ENCODE measurements at places on chromosomes 12 and 14. TPM values are rescaled to one million over a fixed set of nuclear protein-coding genes. Genes with fewer than 3 reads are reported as not detected.

GRIN2B gene
- total RNA-seq = not detected

FOXG1 gene
- not detected for total RNA-seq

PCNX4 gene
- total RNA-seq = 28.3 TPM

ARHGAP9 gene
- 154 TPM for total RNA-seq

NANOG gene
- total RNA-seq = not detected

OR6C2 gene
- not detected for total RNA-seq

DNA sequence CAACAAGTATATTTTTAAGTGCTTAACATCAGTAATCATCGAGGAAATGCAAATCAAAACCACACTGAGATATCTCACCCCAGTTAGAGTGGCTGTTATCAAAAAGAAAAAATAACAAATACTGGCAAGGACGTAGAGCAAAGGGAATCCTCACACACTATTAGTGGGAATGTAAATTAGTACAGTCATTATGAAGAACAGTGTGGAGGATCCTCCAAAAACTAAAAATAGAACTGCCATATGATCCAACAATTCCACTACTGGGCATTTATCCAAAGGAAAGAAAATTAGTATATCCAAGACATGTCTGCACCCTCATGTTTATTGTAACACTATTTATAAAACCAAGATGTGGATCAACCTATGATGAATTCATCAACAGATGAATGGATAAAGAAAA is 149.0 kb upstream of the PWP1 start:
- no peak for DNase-seq

GRCh38 chr12:31496257-31496656 is 94.7 kb downstream of the DENND5B start:
- no peak for DNase-seq

DNA sequence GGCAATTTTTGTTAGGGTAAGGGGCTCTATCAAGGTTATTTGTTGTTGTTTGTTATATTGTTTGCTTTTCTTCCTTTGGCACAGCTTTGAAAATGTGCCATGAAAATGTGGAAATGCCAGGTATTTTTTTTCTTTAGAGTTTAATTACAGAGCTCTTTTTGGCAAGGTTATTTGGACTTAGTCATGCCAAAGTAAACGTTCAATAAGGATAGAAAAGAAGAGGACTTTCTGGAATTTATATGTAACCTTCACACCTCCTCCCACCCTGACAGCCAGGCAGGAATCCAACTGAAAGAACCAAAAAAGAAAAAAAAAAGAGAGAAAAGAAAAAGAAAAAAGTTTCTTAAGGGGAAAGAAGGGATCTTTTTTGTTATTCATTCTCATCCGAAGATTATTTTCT is 217.8 kb downstream of the KITLG start:
- no peak for DNase-seq

GRCh38 chr14:34711169-34711568 is 3.2 kb downstream of the CFL2 start:
- DNase-seq = no peak

DNA sequence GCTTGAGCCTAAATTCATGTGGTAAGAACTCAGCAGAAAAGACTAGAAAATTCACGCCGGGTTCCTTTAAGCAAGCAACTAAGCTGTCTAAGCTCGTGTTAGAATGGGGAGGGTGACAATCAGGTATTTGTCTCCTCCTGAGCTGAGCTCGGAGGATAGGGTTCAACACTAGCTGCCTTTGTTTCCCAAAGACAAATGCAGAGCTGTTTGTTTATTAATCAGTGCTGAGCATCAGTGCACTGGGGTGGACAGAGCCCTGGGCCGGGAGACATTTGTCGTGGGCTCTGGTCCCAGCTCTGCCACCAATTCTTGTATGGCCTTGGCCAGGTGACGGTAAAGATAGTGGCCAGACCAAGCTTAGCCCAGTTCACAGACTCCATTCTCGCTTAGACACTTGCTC is 43.7 kb downstream of the DEGS2 start:
- DNase-seq = no peak

DNA sequence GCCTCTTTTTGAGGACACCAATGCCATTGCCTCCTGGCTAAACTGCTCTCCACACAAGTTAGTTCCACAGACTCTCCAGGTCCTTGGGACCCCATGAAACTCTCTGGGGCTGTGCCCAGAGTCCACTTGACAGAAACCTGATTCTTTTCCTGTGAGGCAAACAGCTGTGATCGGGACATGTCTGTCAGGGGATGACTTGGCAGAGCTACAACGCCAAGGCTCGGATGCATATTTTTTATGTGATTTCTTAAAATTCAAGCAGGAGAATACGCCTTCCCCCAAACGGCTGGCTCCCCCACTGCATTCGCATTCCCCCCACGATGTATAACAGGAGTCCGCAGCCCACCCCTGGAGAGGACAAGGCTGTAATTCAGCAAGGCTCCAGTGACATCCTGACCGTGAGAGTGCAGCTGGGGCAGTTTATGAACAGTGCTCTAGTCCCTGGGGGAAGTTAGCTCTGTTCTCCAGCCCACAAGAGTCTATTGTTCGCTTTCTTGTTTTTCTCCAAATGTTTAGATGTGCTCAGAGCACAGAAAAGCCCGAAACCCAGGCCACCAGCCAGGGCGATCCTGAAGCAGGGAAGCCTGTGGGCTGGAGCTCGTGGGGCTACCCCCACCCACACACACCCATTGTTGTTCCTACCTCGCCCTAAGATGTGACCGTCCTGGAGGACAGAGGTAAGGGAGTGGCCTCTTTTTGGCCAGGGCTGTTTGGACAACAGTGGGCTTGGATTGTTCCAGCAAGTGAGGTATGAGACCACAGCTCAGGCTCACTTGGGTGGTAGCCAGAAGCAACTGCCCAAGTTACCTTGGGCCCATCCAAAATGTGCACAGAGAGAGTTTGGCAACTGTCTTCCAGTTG is 159.5 kb downstream of the ZFP36L1 start:
- DNase-seq = no peak

DNA sequence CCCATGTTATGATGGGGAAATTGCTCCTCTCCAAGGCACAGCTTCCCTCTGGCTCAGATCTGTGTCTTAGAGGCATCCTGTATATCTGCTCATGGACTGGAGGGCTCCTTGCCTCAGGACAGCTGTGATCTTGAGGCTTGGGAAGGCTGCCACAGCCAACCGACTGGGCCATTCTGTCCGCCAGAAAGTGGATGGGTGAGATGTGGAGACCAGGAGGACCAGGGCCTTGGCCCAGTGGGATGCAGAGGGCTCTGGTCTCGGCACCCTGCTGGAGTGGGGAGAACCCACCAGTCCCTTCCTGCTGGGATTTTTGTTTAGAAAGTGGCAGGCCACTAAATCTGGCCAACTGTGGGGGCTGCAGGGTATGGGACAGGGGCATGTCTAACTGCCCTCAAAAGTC is 148.6 kb downstream of the CALM1 start:
- no peak for DNase-seq

DNA sequence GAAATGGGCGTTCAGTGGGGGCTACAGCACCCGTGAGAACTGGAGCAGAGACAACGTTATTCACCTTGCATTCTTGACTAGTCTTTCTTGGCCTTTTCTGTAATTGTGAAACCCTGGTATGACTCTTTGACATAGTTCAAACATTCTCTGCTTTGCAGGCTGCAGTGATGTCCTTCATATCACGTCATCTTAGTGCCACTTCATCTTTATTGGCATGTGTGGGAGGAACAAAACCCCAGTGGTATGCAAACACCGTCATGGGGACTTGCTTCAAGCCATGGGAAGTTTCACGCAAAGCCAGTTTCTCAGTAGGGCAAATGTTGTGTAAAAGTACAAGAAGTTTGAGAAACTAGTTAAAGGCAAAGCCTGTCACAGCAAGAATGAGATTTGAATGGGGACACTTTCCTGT is 20.2 kb upstream of the DUSP16 start:
- DNase-seq = peak; percentile 23

GRCh38 chr14:39230416-39231035 is 3.2 kb upstream of the MIA2 start:
- peak; percentile 10 for DNase-seq

DNA sequence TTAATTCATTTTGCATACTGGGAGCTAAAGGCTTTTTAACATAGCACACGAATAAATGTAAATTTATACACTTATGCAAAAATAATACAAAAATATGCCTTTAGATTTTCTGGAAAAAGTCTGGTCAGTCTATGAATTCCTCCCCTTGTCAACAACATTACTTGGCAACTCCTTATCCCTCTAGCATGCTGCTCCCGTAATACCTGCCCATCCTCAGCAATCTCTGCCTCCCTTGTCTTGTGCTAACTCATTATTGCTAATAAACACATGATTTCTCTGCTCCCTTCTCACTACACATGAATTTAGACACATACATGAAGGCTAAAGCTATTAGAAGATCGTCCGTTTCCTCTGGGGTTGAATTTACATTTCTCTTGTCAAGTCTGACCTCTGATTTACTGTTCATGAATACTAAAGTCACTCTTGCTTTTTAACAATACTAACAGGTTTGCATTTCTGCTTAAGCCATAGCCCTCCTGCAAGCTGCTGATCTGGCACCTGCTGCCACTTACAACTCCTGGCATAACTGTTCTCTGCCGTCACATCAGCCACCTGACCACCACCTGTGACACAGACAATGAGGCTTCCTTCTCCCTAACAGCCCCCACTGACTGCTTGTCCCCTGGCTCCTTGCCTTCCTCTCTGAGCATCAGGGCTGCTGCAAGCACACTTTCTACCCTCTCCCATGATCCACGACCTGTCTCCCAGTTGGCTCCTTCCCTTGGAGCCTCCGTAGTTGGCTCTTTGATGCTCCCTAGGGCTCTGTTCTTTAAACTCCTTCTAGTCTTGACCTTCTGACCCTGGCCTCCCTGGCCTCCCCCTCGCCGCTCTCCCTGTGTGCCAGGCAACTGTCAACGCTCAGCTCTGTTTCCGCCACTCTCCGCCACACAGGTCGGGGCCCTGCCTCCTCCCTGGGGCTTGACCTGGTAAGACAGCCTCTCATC is 177.6 kb downstream of the CALM1 start:
- DNase-seq = no peak

DNA sequence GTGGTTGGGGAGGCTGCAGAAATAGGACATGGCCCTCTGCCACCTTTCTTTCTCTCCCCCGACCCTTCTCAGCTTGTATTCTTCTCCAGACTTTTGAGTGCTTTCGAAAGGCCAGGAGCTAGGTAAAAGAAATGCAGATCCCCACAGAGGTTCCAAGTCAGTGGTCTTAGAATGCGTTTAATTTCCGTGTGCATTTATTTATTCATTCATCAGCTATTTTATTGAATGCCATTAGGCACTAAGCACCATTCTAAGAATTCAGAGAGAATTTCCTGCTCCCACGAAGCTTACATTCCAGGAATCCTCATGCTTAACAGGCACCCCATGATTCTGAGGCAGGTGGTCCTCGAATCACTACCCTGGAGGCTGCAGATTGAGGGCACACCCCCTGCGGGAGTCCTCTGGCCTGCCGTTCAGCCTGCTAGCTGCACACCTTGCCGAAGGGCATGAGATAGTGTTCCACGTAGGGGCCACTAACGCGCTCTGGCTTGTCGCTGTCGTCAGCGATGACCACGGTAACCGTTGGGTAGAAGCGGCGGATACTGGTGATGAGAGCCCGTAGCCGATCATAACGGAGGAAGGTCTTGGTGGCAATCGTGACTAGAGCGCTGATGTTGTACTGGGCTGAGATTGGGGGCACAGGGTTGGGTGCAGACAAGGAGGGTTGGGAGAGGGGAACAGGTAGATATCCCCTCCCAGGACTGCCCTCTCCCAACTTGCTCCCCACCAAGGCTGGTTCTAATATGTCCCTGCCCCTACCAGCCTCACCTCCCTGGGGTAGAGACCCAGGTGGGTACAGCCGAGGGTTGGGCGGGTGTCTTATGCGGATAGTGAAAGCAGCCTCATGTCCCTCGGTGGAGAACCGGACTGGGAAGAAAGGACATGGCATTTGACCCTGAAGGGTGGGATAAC is 4.5 kb downstream of the B4GALNT1 start:
- no peak for DNase-seq

GRCh38 chr12:130709971-130710732 is 5.9 kb downstream of the RIMBP2 start:
- no peak for DNase-seq

DNA sequence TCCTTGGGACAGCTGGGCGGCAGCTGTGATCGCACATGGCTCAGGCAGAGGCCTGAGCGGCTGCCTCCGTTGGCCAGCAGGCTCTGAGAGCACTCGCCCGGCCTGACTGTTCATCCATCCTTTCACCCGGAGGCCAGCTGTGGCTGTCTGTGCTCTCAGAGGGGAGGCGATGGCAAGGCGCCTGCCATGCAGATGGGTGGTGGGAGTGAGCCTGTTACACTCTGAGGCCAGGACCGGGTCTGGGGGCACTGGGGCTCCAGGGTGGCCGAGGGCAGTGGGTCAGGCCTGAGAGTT is 292.3 kb downstream of the TMEM121 start:
- DNase-seq = no peak

DNA sequence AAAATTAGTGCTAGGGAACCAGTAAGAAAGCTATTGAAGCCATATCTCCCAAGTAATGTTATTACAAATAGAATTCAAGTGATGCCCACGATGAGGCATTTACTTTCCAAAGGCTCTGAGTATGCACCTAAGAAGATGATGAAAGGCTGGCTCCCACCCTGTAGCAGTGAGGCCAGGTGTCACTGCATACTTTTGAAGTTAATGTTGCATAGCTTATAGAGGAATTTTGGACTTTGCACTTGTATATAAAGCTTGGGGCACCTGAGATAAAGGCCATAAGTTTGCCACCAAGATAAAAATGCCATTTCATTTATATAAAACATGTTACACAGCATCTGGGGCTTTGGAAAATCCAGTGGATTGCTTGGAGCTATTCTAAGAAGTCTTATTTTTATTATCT is 96.2 kb downstream of the PTPRB start:
- DNase-seq = no peak

DNA sequence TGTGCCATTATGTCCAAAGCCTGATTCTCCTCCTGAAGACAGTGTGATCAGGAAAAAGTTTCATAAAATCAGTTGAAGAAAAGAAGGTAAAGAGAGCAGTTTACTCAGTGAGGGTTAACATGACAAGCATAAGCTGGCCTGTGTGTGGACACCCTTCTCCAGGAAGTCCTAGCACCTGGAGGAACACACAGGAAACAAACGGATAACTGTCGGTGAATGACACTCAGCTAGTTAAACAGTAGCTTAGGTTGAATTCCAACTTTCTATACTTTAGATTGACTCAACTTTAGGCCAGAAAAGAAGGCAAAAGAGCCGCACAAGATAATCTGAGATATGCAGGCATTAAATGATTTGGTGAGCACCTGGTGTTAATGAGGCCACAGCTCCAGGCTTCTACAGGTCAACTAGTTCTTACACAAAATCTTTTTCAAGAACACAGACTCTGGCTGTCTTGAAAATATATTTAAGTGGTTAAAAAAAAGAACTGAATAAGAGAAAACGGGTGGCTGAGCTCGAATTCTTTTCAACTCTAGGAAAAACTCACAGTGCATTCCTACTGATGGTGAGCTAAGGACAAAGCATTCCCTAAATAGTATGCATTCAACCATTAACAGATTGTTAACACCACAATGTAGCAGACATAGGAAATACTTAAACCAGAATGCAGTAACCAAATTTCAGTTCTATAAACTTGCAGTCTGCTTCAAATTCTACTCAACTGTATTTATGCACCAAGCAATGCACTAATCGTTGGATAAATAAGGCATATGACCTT is 56.9 kb upstream of the TSPAN8 start:
- no peak for DNase-seq

GRCh38 chr14:68199554-68200151 is 380.1 kb downstream of the RAD51B start:
- no peak for DNase-seq
